ENCODE measurements at places on chromosomes 13 and 19. TPM values are rescaled to one million over a fixed set of nuclear protein-coding genes. Genes with fewer than 3 reads are reported as not detected.

IFNL3 gene
- not detected for total RNA-seq

CLIP3 gene
- total RNA-seq, result 8.1 TPM

C19orf85 gene
- not detected for total RNA-seq

KIR2DL3 gene
- 0.38 TPM for total RNA-seq

ZNF829 gene
- 2.6 TPM for total RNA-seq

KIRREL2 gene
- total RNA-seq, result 0.12 TPM

FBXO17 gene
- total RNA-seq, result 10.5 TPM

TM9SF2 gene
- 138 TPM for total RNA-seq

CYP4F12 gene
- total RNA-seq, result 4.5 TPM

FCER2 gene
- total RNA-seq, result 0.50 TPM

FAM216B gene
- total RNA-seq, result 17.0 TPM

RASIP1 gene
- 33.4 TPM for total RNA-seq

DNA sequence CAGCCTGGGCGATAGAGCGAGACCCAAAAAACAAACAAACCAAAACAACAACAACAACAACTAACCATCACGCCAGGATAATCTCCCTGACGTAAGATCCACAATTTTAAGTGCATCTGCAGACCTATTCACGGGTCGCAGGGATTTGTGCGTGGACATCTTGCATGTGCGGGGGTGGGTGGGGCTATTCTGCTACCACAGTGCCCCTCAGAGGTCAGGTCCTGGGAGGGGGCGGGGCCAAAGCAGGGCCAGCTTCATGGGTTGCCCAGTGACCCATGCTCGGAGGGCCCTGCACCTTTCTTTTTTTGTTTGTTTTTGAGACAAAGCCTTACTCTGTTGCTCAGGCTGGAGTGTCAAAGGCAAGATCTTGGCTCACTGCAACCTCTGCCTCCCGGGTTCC, 2.6 kb upstream of the CDC42EP5 start:
- H3K4me1 ChIP-seq, result peaks cover 22% of the 10 kb centered on the region
- DNase-seq, result no peak
- no peak overlapping the region for H3K4me3 ChIP-seq
- no peak overlapping the region for H3K27ac ChIP-seq
- peaks cover 24% of the 10 kb centered on the region for H3K27me3 ChIP-seq

DNA sequence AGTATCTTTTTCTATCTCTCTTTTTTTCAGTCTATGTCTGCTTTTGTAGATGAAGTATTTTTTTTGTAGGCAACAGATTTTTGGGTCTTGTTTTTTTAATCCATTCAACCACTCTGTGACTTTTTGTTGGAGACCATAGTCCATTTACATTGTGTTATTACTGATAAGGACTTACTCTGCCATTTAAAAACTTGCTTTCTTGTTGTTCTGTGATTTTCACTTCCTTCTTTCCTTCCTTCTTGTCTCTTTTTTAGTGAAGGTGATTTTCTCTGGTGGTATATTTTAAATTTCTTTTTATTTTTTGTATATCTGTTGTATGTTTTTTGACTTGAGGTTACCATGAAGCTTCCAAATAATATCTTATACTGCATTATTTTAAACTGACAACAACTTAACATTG, 79.5 kb downstream of the COG6 start:
- peaks cover 25% of the 10 kb centered on the region for H3K36me3 ChIP-seq
- H3K27me3 ChIP-seq, result no peaks in the 10 kb centered on the region
- no peak for DNase-seq
- no peak overlapping the region for H3K4me3 ChIP-seq

GRCh38 chr19:41398050-41398418, 416 bp downstream of the BCKDHA start:
- H3K4me3 ChIP-seq, result peak overlapping the region; percentile 76
- DNase-seq, result no peak
- H3K27ac ChIP-seq, result peak overlapping the region; percentile 95
- peaks cover 35% of the 10 kb centered on the region for H3K4me1 ChIP-seq
- no peaks in the 10 kb centered on the region for H3K27me3 ChIP-seq
- peaks cover 15% of the 10 kb centered on the region for H3K36me3 ChIP-seq

DNA sequence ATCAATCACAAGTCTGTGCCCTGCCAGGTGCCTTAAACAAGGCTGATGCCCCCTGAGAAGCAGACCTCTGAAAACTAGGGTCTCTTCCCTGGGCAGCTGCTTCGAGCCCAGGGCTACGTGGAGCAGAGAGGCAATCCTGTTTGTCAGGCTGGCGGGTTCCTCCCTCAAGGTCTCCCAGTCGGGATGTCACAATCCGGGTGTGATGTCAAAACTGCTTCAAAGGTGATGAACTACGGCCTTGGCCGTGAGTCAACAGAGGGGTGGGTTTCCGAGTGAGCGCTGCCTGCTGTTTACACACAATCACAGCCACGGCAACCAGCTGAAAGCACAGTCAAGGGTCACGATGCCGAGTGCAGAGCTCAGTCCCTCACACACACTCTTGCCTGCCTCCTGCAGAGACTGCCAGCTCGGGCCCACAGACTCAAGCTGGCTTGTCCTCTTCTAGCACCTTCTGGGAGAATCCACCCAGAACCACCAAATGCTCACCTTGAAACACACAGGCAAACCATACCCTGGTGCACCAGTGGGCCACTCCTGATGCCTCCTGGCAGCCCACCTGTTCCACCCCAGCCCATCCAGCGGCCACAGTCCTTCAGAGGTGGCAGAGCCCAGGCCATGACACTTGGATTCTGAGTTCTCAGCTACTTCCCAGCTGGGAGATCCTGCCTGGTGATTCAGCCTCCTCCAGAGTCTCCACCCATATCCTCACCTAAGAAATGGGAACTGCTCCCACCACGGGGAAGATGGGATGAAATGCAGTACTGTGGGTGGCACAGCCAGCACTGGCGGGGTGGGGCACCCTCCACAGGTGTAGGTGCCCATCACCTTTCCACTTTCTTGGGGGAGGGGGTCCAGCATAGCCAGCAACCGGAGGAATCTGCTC, 6.8 kb downstream of the ELL start:
- no peaks in the 10 kb centered on the region for H3K27me3 ChIP-seq
- peak overlapping the region; percentile 70 for H3K27ac ChIP-seq
- peaks cover 66% of the 10 kb centered on the region for H3K4me1 ChIP-seq
- H3K36me3 ChIP-seq, result no peaks in the 10 kb centered on the region
- H3K4me3 ChIP-seq, result no peak overlapping the region

GRCh38 chr13:98447881-98448641, 128.8 kb downstream of the STK24 start:
- DNase-seq, result no peak
- peaks cover 15% of the 10 kb centered on the region for H3K4me1 ChIP-seq
- no peaks in the 10 kb centered on the region for H3K27me3 ChIP-seq
- peaks cover 56% of the 10 kb centered on the region for H3K36me3 ChIP-seq
- no peak overlapping the region for H3K4me3 ChIP-seq

- H3K36me3 ChIP-seq, result no peaks in the 10 kb centered on the region
- no peak overlapping the region for H3K4me3 ChIP-seq
- H3K27me3 ChIP-seq, result no peaks in the 10 kb centered on the region
- no peak for DNase-seq
Measured at GRCh38 chr19:7478173-7478842, 10.5 kb downstream of the PEX11G start.

DNA sequence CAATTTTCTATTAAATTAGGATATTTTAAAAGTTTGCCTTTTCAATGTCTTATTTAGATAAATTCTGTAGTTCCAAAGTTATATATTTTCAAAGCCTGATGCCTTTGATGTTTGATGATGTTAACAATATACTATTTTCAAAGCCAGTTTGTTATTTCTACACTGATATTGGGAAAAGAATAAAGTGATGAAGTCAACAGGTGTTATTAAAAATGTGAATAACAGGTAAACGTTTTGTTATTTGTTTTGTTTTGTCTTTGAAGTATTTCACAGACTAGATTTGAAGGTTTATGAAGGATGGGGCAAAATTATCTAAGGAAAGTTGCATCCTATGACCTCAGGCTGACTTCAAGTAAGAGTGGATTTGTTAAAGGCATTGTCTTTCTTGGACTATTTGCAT, 33.1 kb upstream of the ZNF420 start:
- H3K27me3 ChIP-seq, result no peaks in the 10 kb centered on the region
- H3K4me1 ChIP-seq, result no peaks in the 10 kb centered on the region
- no peak overlapping the region for H3K27ac ChIP-seq
- no peak for DNase-seq
- H3K4me3 ChIP-seq, result no peak overlapping the region

GRCh38 chr19:34960103-34960805, 3.8 kb downstream of the ZNF792 start:
- H3K27ac ChIP-seq, result no peak overlapping the region
- DNase-seq, result no peak
- peaks cover 42% of the 10 kb centered on the region for H3K36me3 ChIP-seq

- peaks cover 32% of the 10 kb centered on the region for H3K4me1 ChIP-seq
- H3K4me3 ChIP-seq, result no peak overlapping the region
- peak overlapping the region; percentile 49 for H3K27ac ChIP-seq
- no peaks in the 10 kb centered on the region for H3K27me3 ChIP-seq
Measured at GRCh38 chr19:16878181-16878965, 10.4 kb upstream of the F2RL3 start.

DNA sequence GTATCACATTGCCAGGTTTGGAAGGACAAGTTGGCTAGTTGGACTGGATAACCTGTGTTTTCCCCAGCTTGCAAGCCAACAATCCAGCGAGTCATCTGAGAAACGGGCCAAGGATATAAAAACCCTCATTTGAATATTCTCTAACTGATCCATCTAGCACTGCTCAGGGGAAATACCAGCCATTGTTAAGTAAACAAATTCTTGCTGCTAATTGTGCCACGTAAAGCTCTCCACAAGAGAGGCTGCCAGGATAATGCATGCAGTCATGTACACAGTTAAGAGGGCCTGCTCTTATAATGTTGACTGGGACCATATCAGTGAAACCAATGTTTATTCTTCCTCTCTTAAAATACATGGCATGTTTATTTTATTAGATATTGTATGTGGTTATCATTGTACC, 663.2 kb upstream of the SGCG start:
- H3K4me3 ChIP-seq, result no peak overlapping the region
- H3K36me3 ChIP-seq, result no peaks in the 10 kb centered on the region
- no peak for DNase-seq
- no peaks in the 10 kb centered on the region for H3K27me3 ChIP-seq

GRCh38 chr19:12773571-12773970, 1.8 kb downstream of the HOOK2 start:
- DNase-seq, result no peak
- H3K4me3 ChIP-seq, result no peak overlapping the region
- peaks cover 21% of the 10 kb centered on the region for H3K4me1 ChIP-seq
- peaks cover 10% of the 10 kb centered on the region for H3K36me3 ChIP-seq
- H3K27me3 ChIP-seq, result no peaks in the 10 kb centered on the region

DNA sequence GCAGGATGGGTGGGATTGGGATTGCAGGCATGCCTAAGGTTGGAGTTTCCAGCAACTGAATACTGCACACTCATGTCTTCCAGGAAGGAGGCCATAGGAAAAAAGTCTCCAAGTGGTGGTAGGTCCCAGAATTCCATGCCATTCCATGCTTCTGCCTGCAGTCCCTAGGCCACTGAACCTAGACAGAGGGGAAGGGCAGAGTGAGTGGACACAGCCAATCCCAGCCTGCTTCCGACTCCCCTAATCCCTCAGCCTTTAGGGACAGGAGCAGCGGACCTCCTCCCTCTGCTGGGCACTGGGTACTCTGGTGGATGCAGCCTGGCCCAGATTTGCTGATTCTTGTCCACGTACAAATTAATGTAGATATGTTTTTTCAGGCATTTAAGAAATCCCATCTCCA, 17.0 kb downstream of the VSTM2B start:
- H3K4me3 ChIP-seq, result no peak overlapping the region
- H3K4me1 ChIP-seq, result no peaks in the 10 kb centered on the region
- H3K27ac ChIP-seq, result no peak overlapping the region
- H3K36me3 ChIP-seq, result no peaks in the 10 kb centered on the region
- no peak for DNase-seq

- H3K36me3 ChIP-seq, result peaks cover 85% of the 10 kb centered on the region
- no peak for DNase-seq
- H3K27ac ChIP-seq, result no peak overlapping the region
- no peak overlapping the region for H3K4me3 ChIP-seq
- H3K27me3 ChIP-seq, result no peaks in the 10 kb centered on the region
- H3K4me1 ChIP-seq, result no peaks in the 10 kb centered on the region
Measured at GRCh38 chr19:16419669-16420335, 52.0 kb downstream of the EPS15L1 start.

DNA sequence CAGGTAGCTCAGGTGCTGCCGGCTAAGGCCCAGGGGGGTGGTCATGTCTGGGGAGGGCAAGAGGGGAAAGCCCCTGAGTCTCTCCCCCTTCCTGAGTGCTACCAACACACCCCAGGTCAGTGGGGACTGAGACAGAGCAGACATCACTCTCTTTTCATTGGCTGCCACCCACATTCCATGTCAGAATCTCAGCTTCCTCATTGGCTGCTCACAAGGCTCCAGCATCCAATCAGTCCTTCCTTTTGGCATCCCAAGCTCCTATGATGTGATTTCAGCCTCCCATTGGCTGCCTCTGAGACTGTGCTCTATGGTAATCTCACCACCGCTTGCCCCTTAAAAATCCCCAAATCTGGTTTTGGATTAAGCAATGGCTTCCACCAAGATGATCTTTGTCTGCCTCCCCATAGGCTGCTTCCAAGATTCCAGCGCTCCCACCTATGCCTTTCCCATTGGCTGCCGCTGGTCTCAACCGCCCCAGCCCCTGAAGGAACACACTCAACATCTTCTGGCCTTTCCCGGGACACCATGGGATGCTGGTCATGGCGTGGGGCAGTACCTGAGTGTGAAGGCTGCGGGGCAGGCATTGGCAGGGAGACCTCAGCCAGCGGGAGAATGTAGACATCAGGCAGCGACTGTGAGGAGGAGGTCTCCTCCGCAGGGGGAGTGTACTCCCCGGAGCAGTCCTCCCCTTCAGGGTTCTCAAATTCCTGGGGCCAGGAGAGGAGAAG, 2.0 kb downstream of the LMTK3 start:
- H3K27ac ChIP-seq, result no peak overlapping the region
- peaks cover 40% of the 10 kb centered on the region for H3K27me3 ChIP-seq
- DNase-seq, result no peak

DNA sequence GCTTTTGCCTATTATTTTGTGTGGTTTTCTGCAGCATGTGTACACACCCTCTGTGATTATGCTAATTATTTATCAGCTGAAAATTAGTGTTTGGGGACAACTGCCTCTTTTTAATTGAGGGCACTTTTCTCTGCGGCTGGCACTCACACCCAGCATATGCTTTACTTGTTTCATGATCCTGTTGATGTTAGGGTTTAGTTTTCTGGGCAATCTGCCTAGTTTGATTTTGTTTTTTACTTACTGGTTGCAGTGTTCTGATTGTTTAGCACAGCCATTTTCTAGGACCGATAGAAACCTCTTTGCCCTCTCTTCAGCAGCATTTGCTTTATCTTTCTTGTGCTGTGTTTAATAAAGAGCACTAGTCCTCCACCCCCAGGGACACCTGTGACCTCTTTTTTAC, 161.6 kb downstream of the PAN3 start:
- peaks cover 10% of the 10 kb centered on the region for H3K36me3 ChIP-seq
- H3K4me3 ChIP-seq, result no peak overlapping the region
- no peaks in the 10 kb centered on the region for H3K4me1 ChIP-seq

- no peaks in the 10 kb centered on the region for H3K4me1 ChIP-seq
- no peaks in the 10 kb centered on the region for H3K36me3 ChIP-seq
- peaks cover 20% of the 10 kb centered on the region for H3K27me3 ChIP-seq
- peak; percentile 28 for DNase-seq
- no peak overlapping the region for H3K4me3 ChIP-seq
Measured at GRCh38 chr19:2716275-2716650, 4.9 kb downstream of the DIRAS1 start.

GRCh38 chr13:30033681-30034457, 183.5 kb upstream of the UBL3 start:
- no peaks in the 10 kb centered on the region for H3K36me3 ChIP-seq
- H3K27me3 ChIP-seq, result no peaks in the 10 kb centered on the region
- no peak overlapping the region for H3K4me3 ChIP-seq
- no peak overlapping the region for H3K27ac ChIP-seq

- no peaks in the 10 kb centered on the region for H3K36me3 ChIP-seq
- H3K27me3 ChIP-seq, result no peaks in the 10 kb centered on the region
- H3K4me1 ChIP-seq, result peaks cover 25% of the 10 kb centered on the region
- H3K4me3 ChIP-seq, result no peak overlapping the region
- no peak overlapping the region for H3K27ac ChIP-seq
Measured at GRCh38 chr13:44812818-44813217, 176.5 kb downstream of the NUFIP1 start.

Data from lower lobe of right lung (tissue), 2 donors.